ENCODE measurements at places on chromosomes 12 and 14.

DNA sequence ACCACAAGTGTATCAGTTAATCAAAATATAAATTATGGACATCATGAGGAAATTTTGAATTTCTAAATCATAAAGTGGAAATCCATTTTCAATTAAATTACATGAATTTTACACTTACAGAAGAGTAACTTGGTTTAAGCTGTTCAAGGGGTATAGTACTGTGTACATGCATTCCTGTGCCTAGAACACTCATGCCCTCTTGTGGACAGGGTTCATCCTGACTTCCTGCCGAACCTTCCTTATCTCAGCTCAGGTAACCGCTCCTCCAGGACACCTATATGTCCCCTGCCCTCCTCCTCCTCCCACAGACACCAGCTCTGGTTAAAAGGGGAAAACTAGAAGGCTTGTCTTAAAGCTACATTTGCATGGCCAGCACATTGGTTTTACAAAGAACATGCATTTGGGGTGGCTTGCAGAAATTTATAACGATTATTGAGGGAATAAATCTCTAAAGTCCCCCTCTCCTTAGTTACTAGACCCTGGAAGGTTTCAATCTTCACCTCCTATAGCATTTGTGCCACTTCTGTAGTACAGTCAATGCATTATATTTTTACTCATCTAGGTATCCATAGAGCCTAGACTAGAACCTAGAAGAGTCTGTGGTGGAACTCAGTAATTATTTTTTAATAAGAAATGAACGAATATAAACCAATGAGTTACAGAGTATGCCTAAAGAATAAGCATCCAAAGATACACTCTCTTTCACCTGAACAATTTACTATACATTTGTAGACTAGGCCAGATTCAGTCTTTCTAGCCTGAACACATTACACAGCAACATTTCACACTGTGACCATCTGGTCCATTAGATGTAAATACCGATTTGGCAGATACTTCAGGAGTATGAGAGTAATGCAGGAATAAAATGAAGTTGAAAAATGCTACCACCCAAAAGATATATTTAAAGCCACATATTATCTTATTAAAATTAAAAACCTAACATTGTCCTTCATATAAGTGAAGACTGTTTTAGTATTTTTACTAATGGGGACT, 345.6 kb downstream of the PAWR start:
- DNase-seq, result no peak

- no peak for DNase-seq
These were observed 468.1 kb downstream of the PRKD1 start for GRCh38 chr14:29459531-29459930.

- DNase-seq, result no peak
These were observed 32.7 kb upstream of the YARS2 start for GRCh38 chr12:32788405-32788804.

GRCh38 chr12:88578276-88579160, 1.8 kb downstream of the KITLG start:
- peak; percentile 18 for DNase-seq

- peak; percentile 93 for DNase-seq
These were observed 4.9 kb upstream of the MRPL52 start for GRCh38 chr14:22824711-22825359.

DNA sequence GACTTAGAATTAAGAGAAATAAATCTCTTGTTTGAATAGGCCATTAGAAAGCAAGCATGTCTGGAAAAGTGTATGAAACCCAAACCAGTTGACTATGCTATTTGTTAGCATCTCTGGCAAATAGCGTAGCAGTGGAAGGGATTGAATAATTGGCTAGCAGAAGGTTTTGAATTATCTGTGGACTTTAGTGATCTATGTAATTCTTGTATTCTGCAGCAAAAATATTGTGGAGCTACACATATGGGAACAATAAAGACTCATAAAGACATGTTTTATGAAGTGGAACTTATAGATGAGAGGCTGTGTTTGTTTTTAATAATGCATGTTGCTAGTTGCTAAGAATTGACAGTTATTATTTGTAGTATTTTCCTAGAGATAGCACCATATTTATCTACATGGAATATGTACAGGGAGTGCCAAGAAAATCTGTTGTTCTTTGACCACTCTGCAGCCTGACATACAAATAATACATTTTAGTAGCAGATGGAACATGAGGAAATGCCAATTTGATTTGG, 4.7 kb downstream of the SRGAP1 start:
- no peak for DNase-seq

DNA sequence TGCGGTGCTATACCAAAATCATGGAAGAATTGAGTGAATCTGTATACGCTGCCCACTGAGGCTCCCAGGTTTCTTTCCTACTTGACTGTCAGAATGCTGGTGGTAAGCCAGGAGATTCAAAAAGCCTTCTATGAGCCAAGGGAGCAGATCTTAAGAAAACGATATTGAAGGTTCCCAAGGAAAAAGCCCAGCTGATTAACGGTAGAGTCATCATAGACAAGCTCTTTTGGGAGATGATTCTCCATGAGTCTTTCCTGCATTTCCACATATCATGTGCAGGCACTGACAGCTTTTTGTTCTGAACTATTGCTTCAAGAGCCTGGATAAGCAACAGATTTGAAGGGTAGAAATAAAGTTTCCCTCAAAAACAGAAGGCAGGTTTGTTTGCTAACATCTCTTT, 17.5 kb downstream of the SLC35F4 start:
- DNase-seq, result no peak

- peak; percentile 15 for DNase-seq
These were observed 4.3 kb downstream of the TM7SF3 start for GRCh38 chr12:27009881-27010301.

DNA sequence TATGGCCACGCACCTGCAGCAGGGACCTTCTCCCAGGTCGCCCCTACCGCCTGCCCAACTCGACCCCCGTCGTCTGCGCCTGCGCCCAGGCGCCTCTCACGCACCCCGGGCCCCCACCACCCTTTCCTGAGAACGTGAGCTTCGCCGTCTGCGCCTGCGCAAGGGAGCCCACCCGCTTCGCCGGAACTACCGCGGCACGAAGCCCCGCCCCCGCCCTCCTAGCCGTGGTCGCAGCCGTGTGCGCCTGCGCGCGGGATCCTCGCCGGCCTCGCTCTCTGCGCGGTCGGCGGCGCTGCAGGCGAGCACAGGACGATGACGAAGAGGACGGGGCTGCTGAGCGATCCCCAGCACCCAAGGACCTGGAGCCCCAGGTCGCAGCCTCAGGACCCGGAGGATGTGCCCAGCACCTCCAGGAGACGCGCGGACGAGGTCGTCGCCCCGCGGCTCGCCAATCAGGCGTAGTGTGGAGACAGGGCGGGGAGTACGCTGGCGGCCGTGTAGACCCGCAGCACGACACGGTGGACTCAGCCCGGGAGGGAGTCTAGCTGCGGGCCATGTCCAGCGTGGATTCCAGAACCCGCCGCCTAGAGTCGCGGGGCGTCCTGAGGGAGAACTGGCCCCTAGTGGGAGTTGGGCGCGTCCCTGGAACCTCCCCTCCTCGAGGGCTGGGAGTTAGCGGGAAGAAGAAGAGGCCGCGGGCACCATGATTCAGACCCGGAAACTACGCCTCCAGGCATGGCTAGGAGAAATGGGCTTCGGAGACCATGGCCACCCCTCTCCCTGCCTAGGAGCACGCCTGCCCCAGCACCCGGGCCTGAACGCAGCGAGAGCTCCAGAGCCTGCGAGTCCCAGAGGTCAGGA, 1120.8 kb upstream of the TMEM132C start:
- DNase-seq, result no peak
